ENCODE measurements at places on chromosomes 1 and 21. TPM values are rescaled to one million over a fixed set of nuclear protein-coding genes. Genes with fewer than 3 reads are reported as not detected.

DNA sequence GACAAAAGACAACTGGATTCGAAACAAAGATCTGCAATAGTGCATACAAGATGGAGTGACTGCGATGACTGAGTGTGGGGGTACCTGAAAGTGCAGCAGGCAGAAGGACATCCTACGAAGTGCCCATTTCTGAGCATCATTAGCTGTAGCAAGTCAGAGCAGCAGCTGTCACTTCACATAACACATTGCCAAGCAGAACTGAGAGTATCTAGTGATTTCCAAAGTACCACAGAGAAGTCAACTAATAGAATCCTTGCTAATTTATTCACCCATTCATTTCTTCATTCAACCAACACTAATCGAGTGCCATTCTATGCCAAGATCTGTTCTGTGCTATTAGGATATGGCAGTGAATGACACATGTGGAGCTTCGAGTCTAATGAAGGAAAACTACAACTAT is 31.6 kb upstream of the CAMSAP2 start:
- no peak for DNase-seq

DNA sequence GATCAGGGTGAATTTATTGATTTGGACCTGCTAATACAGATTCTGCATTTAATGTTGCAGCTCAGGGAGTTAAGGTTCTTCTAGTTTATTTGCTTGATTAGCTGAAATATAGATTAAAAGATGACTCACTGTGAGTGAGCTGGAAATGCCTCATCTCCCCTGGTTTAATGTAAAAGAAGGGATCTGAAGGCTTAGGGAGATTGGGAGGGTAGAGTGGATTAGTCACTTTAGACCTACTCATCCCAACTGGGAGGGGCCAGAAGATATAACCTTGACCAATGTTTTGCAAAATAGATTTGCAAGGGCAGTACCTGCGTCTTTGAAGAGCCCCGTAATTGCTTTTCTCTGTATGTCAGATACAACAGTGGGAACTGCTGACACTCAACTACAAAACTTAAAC is 922.8 kb upstream of the ADGRL4 start:
- no peak for DNase-seq

- DNase-seq = no peak
These were observed 193.8 kb upstream of the EDN2 start for GRCh38 chr1:41678111-41678878.

DNA sequence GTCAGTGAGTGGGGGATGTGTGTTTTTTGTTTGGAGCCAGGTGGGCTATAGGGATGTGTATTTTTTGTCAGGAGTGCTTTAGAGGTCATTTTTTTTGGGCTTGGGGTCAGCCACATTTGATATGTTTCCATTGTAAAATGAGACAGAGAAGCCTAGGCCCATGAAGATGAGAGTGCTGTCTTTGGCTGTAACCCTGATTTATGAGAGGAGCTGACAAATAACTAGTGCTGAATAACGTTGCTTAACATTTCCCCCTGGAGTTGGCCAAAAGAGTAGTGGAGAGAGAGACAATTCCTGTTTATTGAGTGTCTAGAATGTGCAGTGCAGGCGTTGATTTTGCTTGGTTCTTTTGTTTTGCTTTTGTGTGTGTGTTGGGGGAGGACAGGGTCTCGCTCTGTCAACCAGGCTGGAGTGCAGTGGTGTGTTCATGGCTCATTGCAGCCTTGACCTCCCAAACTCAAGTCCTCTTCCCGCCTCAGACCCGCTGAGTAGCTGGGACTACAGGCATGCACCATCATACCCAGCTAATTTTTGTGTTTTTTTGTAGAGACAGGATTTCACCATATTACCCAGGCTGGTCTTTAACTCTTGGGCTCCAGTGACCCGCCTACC is 64.7 kb downstream of the S1PR1 start:
- DNase-seq = no peak

- no peak for DNase-seq
These were observed 46.1 kb downstream of the ECE1 start for GRCh38 chr1:21244154-21244553.

GRCh38 chr1:201468501-201468843 is 516 bp downstream of the PHLDA3 start:
- peak; percentile 44 for DNase-seq

- no peak for DNase-seq
These were observed 550.2 kb downstream of the USP25 start for GRCh38 chr21:16279731-16280581.

DNA sequence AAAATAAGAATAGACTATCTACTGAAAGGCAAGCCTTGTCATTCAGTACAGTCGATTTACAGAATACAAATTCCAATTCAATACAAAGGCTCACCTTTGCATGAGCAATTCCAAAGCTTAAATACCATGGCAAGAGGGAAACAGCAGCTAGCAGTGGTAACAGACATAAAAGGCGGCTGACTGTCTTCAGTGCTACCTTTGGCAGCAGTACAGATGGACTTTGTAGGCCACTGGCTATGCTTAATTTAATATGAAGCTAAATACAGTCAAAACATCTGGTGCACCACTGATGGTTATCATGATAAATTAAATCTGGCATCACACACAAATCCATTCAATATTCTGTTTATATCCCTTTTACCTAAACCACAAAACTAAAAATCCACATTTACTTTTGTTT is 62.4 kb downstream of the RERE start:
- DNase-seq = no peak

DNA sequence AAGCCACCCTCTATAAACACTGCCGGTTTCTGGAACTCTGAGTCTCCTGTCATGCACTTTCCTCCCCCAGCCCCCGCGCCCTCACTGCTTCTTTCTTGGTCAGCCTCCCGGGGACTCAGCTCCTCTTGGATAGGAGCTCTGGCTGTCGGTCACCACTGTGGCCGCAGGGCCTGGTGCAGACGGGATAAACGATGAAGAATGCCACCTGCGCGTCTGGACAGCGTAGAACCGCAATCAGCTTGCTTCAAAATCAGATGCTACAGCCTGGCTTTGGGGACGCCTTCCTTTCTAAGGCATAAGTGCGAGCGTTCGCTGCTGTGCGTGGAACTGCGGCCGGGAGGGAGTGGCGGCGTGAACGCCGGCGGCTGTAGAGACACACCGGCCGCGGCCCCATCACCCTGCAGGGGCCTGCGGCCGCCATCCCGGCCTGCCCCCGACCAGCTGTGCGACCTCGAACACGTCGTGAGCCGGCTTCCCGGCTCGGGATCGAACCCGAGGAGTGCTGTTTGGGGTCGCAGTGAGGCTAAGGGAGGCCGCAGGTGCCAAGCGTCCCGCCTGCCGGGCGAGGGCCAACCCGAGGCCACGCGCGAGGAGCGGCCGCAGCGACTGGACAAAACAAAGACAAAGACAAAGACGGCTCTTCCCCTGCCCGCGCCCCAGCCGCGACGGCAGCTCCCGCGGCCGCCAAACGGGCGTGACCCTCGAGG is 688 bp downstream of the PTTG1IP start:
- DNase-seq = no peak

DNA sequence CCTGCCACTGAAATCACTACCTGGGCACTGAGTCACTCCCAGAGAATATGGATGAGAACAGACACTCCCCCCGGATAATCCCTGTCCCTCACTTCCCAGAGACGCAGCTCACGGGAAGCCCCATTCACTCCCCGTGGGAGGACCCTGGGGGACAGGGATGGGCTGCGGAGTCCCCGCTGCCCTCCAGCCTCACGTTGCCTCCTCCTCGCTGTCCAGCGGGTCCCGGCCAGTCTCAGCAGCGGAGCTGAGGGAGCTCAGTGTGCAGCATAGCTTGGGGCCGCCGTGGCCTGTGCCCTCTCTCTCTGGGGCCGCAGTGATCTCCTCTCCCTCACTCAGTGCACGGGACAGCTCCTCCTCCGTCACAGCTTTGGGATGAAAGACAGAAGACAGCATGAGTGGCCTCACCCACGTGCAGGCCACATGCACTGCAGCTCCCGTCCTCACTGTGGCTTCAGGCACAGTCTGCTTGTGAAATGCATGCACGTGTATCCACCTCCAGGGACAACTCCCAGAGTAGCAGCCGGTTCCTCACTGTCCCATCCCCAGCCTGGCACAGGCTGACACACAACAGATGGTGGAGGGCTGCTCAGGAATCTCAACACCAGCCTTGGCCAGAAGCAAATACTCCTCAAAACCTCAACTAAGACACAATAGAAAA is 7.4 kb downstream of the CFAP410 start:
- DNase-seq = no peak

DNA sequence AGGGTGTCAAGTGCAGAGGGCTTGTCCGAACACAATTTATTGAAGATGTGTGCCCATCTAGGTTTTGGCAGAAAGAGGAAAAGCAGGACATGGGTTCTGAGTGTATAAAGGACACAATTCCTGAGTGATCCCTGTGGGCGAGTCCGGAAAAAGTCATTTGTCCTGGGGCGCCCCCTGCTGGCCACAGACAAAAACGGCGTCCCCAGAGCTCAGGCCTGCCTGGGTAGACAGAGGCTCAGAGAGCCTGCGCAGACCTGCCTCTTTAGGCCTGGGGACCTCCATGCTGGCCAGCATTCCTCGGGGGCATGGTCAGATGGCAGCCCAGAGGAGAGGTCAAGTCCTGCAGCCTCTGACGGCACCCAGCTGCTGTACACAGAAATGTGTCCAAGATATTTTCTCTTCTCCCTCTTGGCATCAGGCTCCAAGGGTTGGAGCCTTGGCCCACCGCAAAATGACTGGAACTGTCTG is 65.5 kb upstream of the LRP8 start:
- DNase-seq = peak; percentile 79

- no peak for DNase-seq
These were observed 17.4 kb downstream of the AJAP1 start for GRCh38 chr1:4671828-4672227.

DNA sequence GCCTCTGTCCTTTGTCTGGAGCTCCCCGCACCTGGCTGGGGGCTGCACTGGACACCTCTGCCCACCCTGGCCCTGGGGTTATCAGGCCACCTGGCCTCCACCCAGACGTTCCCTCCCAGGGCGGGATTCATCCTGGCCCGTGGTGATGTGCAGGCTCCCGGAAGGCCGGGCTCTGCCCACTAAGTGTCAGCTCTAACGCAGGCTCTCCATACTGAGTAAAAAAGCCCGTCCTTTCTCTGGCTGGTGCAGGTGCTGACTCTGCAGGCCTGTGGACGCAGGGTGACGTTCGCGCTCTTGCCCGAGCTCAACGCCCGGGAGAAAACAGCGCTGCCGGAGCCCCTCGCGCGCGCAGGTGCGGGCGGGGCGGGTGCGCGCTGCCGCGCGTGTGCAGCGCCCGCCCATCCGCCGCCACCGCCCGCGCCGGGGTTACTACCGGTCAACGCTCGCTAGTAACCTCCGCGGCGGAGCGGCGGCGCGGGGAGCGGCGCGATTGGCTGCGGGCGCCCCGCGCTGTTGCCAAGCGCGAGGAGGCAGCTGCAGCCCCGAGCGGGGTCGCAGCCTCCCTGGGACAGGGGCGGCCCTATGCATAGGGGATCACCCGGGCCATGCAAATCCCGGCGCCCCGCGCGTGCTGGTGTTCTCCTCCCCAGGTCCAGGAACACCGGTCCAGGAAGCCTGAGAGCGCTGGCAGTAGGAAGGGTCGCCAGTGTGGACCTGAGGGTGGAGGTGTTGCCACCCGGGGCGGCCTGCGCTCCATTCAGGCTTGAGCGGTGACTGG is 15.7 kb downstream of the ABCG1 start:
- DNase-seq = peak; percentile 93

- no peak for DNase-seq
These were observed 55.2 kb downstream of the YARS1 start for GRCh38 chr1:32761936-32762335.

DNA sequence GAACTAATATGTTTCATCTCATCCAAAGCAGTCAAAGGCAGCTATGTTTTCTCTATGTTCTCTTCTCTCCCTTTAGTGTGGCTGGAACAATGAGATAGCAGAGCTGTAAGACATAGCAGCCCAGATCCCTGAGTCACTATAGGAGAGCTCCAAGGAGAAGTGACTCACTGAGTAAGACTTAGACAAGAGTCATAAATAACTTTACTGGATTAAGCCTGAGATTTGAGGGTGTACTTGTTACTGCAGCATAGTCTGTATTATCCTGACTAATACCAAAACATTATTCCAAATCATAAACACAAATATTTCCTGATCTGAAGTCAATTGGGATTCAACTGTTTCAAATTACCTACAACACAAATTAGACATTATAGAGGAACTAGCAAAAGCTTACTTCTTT is 3.9 kb downstream of the KRTAP19-8 start:
- DNase-seq = no peak

DNA sequence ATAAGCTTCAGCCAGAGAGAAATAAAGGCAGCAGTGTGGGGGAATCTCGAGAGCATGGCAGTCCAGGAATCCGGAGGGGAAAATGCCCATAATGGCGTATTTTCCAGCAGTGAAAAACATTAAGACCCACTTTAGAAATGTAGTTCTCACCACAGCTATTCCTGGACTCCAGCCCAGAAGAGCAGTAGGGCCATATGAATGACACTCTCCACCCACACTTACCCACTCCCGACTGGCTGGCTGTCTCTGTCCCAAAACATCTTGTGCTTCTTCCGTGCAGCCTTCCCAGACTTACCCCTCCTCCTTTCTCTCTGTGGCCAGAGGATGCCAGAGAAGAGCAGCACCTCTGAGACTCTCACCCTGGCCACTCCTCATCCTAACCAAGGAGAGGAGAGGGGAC is 56.4 kb downstream of the TRABD2B start:
- DNase-seq = no peak

DNA sequence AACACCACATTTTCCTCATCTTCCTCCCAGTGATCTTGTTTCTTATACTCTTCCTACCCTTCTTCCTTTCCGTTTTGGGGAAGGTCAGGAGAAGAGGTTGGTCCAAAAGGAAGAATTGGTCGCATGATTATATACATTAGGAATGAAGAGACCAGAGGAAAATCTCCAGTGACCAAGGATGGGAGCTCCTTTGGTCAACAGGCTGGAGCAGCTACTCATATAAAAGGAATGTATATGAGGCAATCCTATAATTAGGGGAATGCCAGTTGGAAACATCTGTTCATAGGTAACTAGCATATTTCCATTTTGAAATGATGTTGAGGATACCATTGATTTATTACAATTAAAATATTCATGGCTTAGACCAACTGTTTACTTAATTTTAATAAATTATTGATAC is 114.5 kb downstream of the LRRC40 start:
- DNase-seq = no peak

- DNase-seq = no peak
These were observed 24.2 kb downstream of the SLC19A2 start for GRCh38 chr1:169461390-169462000.

The LCE1C gene
- not detected for total RNA-seq

The DNAH14 gene
- total RNA-seq = 5.6 TPM

The LEFTY2 gene
- total RNA-seq = not detected

The MFSD2A gene
- total RNA-seq = 7.2 TPM

The VSIG8 gene
- not detected for total RNA-seq

The DUSP10 gene
- total RNA-seq = 14.3 TPM

The C1orf53 gene
- total RNA-seq = not detected

The PODN gene
- total RNA-seq = not detected

The CCDC17 gene
- total RNA-seq = 5.2 TPM

The IGSF3 gene
- total RNA-seq = 3.3 TPM

The SEMA4A gene
- total RNA-seq = 63.7 TPM

The SLX9 gene
- total RNA-seq = 48.9 TPM

The OR2L2 gene
- total RNA-seq = 0.12 TPM

The XPR1 gene
- total RNA-seq = 20.3 TPM

The AMY2B gene
- 12.9 TPM for total RNA-seq

The EPHB2 gene
- 0.22 TPM for total RNA-seq

The MTARC2 gene
- not detected for total RNA-seq

Measured in activated T-cell treated with anti-CD3 and anti-CD28 coated beads, Interleukin-2, amount 50 U/mL, for 72 hours (primary cell).